GM23248 (cell line): ENCODE measurements at places on chromosomes 16 and 17.
A peak's percentile ranks its signal among the peaks of the same experiment; 100 is the strongest.

DNA sequence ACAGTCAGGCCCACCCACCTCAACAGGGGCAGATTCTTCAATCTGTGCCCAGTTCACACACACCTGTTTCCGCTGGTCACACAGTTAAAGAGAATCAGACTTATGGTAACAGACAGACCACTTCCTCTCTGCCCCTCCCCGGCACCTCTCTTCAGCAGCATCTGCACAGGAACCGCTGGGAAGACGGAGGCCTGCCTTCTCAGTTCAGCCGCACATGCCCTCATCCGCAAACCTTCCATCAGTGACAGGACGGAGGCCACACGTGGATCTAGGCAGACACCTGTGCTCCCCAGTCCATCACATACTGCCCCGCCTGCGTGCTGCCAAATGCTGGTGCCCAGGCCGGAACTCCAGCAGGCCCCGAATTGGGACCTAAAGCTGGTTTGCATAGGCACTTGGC lies 10.3 kb downstream of the PHB1 start:
- no peak overlapping the region for H3K27ac ChIP-seq
- H3K4me1 ChIP-seq: no peaks in the 10 kb centered on the region
- no peaks in the 10 kb centered on the region for H3K27me3 ChIP-seq

DNA sequence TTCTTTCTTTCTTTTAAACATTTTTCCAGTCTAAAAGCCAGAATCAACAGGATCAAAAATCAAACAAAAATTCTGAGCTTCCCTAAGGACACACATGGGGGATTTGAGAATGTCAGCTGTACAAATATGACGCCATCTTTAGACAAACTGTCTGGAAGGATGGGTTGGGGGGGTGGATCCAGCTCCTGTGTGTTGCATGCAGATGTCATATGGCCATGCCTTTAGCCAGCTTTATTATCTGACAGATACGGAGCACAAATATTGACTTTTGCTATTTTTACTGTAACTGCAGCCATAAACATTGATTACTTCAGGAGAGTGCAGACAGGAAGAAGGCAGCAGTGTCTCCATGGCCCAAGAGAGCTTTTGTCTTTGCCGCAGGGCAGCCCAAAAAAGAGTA lies 279.4 kb upstream of the ELAC2 start:
- no peaks in the 10 kb centered on the region for H3K4me1 ChIP-seq
- DNase-seq: no peak
- H3K36me3 ChIP-seq: no peaks in the 10 kb centered on the region
- no peak overlapping the region for H3K4me3 ChIP-seq
- no peak overlapping the region for H3K27ac ChIP-seq
- no peaks in the 10 kb centered on the region for H3K27me3 ChIP-seq

- H3K4me1 ChIP-seq: no peaks in the 10 kb centered on the region
- H3K27ac ChIP-seq: no peak overlapping the region
- no peaks in the 10 kb centered on the region for H3K27me3 ChIP-seq
- no peaks in the 10 kb centered on the region for H3K36me3 ChIP-seq
- DNase-seq: no peak
Measured at GRCh38 chr17:38329808-38330730, 13.7 kb downstream of the GPR179 start.

DNA sequence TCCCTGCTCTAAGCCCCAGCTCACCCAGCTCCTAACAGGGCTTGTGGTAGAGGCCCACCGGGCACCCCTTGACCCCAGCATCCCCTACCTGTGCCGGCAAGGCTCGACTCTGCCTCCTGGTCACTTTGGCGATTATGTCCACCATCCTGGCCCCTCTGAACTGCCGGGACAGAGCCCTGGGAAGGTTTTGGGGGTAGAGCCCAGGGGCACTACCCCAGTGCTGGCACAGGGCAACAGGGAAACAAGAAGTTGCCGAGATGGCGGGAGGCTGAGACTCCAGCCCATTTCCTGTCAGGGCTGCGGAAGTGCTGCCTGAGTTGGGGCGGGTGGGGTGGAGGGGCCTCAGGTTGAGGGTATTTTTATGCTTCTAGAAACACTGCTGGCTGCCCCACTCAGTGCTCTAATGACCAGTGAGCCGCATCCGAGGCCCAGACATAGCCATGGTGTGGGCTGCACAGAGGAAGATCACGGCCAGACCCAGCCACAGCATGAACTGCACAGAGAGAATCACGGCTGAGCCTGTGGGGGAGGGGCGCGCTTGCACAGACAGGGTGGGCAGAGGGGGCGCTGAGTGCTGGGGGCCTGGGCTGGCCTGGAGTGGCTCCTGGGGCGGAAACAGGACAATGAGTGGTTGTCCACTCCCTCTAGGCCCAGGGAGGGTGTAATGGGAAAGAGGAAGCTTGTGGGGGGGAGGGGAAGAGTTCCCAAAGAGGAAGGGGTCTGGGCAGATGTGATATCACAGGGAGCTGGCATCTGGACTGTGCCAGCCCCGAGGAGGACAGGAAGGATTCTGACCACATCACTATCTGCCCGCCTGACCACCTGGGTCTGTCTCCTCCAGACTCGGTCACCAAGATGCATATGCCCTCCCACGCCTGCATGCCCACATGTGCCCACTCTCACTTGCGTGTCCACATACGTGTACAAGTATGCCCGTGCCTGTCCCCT lies 22.3 kb downstream of the ARHGAP27 start:
- no peak overlapping the region for H3K27ac ChIP-seq
- H3K27me3 ChIP-seq: 0 out of 2 replicates have a peak, but pooled peaks cover 6% of the 10 kb centered on the region
- no peak overlapping the region for H3K4me3 ChIP-seq
- no peak for DNase-seq
- no peaks in the 10 kb centered on the region for H3K4me1 ChIP-seq

DNA sequence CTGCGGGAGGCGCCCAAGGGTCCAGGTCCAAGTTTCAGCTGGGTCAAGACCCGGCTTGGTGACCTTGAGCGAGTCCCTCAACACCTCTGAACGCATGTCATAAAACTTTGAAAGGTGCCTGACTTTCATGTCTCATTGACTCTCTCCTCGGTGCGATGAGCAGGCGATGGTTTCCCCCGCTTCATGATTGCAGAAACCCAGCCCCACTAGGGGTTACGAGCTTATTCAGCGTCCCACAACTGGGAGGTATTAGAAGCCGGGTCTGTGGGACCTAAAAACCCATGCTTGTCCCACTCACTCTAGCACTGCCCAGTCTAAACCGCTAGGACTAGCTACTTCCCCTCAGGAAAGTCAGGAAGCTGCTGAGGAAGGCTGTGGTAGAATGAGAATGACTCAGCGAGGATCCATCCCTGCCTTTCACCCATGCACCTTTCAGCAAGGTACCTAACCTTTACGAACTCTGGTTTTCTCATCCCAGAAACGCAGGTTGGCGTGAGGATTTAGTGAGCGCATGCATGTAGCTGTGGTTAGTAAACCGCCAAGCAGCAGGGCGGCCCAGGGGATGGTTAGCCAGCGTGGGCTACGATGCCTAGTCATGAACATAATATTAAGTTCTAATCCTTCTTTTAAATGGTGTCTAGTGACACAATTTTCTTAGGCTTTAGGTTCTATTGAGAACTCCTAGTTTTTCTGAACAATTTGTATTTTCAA lies 26.2 kb upstream of the RFFL start:
- H3K4me1 ChIP-seq: peaks cover 23% of the 10 kb centered on the region
- H3K27ac ChIP-seq: no peak overlapping the region
- no peaks in the 10 kb centered on the region for H3K36me3 ChIP-seq
- peak overlapping the region; percentile 70 for H3K4me3 ChIP-seq
- DNase-seq: peak; percentile 62
- H3K27me3 ChIP-seq: no peaks in the 10 kb centered on the region
